ENCODE measurements at places on chromosomes 11 and 22.

DNA sequence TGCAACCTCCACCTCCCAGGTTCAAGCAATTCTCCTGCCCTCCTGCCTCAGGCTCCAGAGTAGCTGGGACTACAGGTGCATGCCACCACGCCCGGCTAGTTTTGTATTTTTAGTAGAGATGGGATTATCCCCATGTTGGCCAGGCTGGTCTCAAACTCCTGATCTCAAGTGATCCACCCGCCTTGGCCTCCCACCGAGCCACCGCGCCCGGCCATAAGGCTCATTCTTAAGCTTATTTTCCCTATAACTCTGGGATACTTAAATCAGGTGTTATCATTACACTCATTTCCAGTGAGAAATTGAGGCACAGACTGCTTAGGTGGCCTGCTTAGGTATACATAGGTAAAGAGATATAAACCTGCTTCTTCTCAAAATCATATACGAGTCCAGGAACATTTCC is 188.3 kb upstream of the MTNR1B start:
- DNase-seq = no peak

- DNase-seq = no peak
Measured at GRCh38 chr11:11944444-11944843, 64.0 kb downstream of the DKK3 start.

DNA sequence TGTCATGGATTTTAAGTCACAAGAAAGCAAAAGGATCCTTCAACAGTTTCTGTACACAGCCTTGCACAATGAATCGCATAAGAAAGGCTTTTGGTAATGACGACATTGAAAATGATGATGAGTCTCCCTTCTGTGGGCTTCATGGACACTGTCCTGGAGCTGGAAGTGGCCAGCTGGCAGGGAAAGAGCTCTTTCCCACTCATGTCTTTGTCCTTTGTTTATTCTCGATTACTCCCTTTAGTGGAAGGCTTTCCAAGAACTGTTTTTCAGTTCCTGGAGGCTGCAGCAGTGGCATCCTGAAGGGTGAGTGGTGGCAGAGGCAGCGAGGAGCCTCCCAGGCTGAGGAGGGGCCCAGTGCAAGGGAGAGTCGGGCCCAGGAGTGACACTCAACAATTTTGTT is 505.2 kb downstream of the NTM start:
- DNase-seq = no peak

GRCh38 chr11:78228467-78228866 is 39.7 kb downstream of the USP35 start:
- peak; percentile 55 for DNase-seq

Data from activated CD8-positive, alpha-beta memory T cell treated with anti-CD3 and anti-CD28 coated beads, Interleukin-2, amount 10 ng/mL, durations not matched to agents 7 days and 5 days (primary cell).